ENCODE measurements at places on chromosomes 6 and 20.
A peak's percentile ranks its signal among the peaks of the same experiment; 100 is the strongest.

DNA sequence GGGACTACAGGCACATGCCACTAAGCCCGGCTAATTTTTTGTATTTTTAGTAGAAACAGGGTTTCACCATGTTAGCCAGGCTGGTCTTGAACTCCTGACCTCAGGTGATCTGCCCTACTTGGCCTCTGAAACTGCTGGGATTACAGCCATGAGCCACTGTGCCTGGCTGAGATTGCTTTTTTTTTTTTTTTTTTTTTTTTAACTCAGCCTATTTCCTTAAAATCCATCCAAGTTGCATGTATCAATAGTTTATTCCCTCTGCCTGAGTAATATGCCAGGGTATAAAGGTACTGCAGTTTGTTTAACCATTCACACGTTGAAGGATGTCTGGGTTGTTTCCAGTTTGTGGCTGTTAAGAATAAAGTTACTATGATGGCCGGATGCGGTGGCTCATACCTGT, 10.7 kb downstream of the SLX4IP start:
- DNase-seq = no peak

DNA sequence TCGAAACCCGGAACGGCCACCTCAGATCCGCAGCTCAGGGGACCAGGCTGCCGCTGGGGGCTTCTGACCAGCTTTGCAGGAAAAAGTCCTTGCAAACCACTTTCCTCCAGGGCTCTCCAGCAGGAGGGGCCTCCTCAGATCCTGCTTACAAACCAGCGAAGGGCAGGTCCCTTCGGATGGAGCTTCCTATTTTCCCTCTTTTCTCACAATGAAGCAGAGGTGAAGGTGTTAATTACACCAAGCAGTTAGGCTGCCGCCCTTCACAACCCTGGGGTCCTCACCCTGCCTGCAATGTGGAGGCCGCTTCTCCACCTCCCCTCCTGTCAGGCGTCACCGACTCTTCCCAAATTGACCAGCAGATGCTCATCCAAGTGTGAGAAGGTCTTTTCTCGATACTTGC, 5.7 kb downstream of the ARHGAP40 start:
- DNase-seq = no peak

- no peak for DNase-seq
These were observed 327.3 kb upstream of the RNF24 start for GRCh38 chr20:4342609-4343008.

DNA sequence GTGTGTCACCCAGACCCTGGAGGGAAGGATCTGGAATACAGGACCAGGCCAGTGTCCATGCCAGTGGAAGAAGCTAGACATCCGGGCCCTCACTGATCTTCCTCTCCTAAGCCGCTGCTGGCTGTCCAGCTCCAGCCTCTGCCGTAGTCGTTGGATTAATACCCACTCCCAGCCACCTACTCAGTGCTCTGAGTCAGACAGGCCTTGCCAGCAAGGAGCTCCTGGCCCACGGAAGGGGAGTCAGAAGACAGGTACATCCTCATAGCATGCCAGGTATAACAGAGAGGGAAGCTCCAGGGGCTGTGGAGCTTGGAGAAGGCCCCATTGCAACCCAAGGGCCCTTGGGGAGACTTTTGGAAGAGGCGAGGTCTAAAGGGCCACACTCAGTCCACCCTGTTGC, 49.0 kb downstream of the STK35 start:
- no peak for DNase-seq

GRCh38 chr6:42368181-42368580, 83.5 kb downstream of the TRERF1 start:
- DNase-seq = peak; percentile 58

- no peak for DNase-seq
These were observed 131.8 kb downstream of the SLC23A2 start for GRCh38 chr20:4869290-4870193.

DNA sequence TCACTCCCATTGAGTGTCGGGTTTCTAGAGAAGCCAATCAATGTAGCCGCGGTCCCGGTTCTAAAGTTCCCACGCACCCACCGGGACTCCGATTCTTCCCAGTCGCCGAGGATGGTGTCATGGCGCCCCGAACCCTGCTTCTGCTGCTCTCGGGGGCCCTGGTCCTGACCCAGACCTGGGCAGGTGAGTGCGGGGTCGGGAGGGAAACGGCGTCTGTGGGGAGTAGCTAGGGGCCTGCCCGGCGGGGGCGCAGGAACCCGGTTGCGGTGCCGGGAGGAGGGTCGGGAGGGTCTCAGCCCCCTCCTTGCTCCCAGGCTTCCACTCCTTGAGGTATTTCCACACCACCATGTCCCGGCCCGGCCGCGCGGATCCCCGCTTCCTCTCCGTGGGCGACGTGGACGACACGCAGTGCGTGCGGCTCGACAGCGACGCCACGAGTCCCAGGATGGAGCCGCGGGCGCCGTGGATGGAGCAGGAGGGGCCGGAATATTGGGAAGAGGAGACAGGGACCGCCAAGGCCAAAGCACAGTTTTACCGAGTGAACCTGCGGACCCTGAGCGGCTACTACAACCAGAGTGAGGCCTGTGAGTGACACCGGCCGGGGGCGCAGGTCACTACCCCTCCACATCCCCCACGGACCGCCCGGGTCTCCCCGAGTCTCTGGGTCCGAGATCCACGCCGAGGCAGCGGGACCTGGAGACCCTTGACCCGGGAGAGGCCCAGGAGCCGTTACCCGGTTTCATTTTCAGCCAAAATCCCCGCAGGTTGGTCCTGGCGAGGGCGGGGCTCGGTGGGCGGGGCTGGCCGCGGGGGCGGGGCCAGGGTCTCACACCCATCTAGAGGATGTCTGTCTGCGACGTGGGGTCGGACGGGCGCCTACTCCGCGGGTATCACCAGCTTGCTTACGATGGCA, 35.2 kb upstream of the HLA-G start:
- DNase-seq = peak; percentile 65

- DNase-seq = peak; percentile 12
These were observed 92.8 kb downstream of the CLIC5 start for GRCh38 chr6:45922728-45923351.

DNA sequence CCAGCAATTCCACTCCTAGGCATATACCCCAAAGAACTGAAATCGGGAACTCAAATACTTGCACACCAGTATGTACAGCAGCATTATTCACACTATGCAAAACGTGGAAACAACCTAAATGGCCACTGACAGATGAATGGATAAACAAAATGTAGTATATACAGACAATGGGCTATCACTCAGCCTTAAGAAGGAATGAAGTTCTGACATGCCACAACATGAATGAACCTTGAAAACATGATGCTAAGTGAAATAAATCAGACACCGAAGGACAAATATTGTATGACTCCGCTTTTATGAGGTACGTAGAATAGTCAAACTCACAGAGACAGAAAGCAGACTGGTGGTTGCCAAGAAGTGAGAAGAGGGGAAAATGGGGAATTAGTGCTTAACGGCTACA, 59.1 kb upstream of the CCN6 start:
- DNase-seq = no peak

GRCh38 chr20:25288291-25289181, 40.7 kb downstream of the PYGB start:
- DNase-seq = no peak

DNA sequence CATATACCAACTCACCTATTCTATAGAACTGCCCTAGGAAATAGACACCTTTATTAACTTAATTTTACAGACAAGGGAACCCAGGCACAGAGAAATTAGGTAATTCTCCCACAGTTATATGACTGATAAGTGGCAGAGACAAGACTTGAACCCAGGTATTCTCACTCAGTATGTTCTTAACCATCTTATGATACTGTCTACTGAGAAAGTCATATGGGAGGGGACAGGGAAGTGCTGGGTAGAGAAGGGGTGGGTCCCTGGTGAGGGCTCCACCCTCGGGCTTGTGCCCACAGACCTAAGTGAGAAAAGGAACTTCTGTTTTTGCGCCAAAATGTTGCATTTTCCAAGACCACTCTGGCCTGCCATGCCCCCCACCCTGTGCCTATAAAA, 123.5 kb downstream of the RNF144B start:
- DNase-seq = no peak

DNA sequence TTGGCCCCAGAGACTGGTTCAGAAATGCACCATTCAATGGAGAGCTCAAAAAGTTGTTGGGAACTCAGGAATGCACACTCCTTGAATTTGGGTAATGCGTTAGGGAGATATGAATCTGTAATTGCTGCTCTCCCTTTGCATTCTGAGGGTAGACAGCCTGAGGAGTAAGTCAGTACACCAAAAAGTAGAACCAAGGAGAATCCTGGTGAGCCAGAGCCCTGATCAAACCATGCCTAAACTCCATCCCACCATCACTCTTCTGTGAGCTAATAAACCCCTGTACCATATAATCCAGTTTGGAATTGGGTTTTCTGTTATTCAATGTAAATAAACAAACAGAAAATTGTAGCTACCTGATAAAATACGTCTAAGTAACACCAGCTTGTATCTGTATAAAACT, 90.2 kb downstream of the KIF16B start:
- DNase-seq = no peak

GRCh38 chr20:13009682-13010406, 1.1 kb downstream of the SPTLC3 start:
- no peak for DNase-seq

DNA sequence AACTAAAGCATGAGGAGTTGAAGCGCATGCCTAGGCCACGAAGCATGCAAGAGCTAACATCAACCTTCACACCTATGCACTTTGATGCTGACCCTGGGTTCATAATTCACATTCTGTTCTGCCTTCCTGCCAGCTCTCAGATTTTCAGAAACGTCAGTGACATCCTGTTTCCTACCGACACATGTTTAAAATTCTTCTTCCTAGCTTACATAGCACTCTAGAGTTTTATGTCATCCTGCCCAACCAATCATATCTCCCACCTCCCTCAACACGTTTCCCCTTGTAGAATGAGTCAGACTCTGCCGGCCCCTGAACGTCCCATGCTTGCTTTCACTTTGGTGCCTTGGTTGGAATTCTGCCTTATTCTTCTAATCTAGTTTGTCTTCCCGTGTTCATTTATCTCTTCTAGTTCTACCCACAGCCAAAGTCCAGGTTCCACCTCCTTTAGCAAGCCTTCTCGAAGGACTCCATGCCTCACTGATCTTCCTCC, 97.2 kb upstream of the MAP7 start:
- DNase-seq = peak; percentile 6

DNA sequence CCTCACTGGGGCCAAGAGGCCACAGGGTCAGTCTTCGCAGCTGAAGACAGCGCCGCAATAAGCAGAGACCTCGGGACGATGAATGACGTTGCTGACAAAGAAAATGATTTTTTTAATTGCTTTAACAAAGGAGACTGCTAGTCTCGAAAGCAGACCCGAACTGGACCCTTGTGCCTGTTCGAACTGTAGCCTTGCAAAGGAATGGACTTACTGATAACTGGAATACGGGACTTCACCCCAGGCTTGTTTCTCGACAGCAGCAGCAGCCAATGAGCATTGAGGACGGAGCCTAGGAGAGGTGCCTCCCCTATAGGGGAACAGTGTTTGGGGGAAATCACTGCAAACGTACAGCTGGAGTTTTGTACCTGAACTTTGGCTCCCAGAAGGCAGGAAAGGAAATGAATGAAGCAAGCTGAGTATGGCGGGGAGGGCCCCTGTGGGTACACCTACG, 1.3 kb upstream of the TAF4 start:
- DNase-seq = no peak

GRCh38 chr6:147624946-147625515, 116.5 kb downstream of the SAMD5 start:
- no peak for DNase-seq

DNA sequence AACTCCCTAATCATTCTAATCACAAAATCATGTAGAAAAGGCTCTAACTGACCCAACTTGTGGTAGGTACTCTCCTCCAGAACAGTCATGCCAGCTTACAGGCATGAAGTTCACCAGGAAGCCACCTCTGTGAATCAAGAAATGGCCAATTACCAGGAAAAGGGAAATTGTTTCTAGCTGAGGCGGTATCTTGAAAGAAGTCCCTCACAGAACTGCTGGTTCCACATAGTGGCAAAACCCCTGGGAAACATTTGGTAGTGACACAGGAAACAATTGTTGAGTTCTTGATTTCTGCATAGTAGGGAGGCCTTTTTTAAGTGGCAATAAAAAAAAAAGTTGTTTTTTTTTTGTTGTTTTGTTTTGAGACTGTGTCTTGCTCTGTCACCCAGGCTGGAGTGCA, 3.4 kb upstream of the ZHX3 start:
- DNase-seq = no peak

DNA sequence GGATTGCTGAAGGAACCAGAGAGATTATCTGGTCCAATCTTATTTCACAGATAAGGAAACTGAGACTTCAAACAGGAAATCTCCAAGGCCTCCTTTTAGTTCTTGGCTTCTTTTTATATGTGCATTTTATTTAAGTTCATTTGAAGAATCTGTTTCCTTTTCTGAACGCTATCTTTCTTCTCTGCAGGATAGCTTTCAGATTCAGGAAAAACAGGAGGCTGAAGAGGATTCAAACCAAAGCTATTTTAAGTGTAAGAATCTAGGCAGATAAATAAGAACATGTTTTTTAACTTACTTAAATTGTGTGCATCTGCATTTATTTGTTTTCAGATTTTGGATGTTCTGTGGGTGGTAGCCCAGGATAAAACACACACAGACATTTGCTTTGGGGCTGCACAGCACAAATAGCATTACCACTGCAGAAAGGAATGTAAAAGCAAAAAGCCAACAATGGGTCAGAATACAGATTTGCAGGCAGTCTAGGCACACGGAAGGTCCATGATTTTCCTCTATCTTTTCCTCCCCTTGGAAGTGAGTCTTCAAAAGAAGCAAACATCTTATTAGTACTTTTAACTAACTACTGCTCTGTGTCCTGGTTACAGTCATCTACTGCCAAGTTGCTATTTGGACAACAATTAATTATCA, 188.8 kb upstream of the TBX18 start:
- DNase-seq = no peak

DNA sequence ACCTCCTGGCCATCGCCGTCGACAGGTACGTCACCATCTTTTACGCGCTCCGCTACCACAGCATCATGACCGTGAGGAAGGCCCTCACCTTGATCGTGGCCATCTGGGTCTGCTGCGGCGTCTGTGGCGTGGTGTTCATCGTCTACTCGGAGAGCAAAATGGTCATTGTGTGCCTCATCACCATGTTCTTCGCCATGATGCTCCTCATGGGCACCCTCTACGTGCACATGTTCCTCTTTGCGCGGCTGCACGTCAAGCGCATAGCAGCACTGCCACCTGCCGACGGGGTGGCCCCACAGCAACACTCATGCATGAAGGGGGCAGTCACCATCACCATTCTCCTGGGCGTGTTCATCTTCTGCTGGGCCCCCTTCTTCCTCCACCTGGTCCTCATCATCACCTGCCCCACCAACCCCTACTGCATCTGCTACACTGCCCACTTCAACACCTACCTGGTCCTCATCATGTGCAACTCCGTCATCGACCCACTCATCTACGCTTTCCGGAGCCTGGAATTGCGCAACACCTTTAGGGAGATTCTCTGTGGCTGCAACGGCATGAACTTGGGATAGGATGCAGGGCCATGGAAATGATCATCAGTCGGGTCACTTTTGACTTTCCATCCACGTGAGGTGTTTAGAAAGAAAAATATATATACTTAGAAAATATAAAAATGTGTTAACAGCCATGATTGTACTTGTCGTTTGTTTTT, 868 bp downstream of the MC3R start:
- no peak for DNase-seq

- no peak for DNase-seq
These were observed 11.0 kb downstream of the TSPYL1 start for GRCh38 chr6:116268589-116269293.

- DNase-seq = no peak
These were observed 13.7 kb downstream of the RIPK1 start for GRCh38 chr6:3081960-3082359.
